NCI-H187 treated with DMSO at 0.1 percent for 48 hours (cell line): ENCODE measurements at places on chromosomes 3 and 15.

DNA sequence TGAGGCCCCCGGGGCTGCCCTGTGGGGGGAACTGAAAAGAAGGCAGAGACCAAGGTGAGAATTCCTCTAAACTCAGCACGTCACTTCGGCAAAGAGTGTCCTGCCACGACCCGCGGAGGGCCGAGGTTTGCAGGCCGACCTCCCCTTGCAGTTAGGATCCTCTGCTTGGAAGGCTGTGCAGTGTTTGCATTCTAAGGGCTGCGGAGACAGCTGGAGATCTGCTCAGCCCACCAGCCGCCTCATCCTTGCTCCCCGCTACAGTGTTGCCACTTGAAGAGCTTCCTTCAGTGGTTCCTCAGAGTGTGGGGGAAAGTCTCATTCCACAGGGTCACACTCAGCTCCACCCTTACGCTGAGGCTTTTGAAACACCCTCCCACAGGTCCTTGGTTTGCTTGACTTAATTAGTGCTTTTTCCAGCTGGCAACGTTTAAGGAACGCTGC, 10.8 kb downstream of the SLC51A start:
- no peak for DNase-seq

GRCh38 chr3:180311242-180311641, 274.5 kb upstream of the PEX5L start:
- no peak for DNase-seq

DNA sequence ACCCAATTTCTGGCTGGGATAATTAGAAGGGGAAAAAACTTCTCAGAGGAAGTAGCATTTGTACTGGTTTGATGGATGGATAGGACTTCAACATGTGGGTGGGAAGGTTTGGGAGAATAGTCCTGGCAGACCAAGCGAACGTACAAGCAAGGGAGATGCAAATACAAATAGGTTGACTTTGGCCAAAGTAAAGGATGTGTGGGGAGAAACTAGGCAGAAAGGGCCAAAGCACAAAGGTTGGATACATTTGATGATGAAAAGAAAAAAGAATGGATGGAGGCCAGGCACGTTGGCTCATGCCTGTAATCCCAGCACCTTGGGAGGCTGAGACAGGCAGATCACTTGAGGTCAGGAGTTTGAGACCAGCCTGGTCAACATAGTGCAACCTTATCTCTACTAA, 63.4 kb downstream of the ERC2 start:
- DNase-seq = no peak

DNA sequence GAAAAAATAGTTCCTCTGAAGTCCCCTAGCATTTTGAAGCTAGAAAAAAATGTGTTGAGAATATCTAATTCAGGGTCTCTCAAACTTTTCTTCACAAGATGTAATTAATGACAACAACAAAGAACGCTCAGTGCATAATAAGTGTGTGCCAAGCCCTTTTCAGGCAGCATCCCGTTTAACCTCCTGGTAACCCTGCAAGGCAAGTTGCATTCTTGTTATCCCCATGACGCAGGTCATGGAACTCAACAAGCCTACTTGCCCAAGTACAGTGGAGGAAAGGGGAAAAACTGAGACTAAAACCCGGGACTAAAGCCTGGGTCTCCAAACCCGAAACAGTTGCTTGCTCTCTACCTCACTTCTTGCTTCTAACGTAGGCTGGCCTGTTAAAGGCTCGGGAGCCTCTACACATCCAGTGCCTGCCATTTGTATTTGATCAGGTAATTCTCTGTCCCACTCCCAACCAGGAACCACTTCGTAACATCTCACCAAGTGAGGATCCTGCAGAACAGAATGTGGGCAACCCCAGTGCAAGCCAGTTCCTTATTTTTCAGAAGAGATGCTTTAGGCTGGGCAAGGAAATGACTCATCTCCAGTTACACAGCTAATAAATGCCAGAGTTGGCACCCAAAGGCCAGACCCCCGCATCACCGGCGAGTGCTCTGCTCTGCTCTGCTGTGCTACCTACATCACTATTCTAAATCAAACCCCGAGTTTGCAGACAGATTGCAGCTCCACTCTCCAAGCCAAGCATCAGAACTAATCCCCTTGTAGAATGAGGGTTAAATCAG, 28.3 kb downstream of the LMCD1 start:
- no peak for DNase-seq

GRCh38 chr3:126186271-126186670, 5.9 kb upstream of the ALDH1L1 start:
- no peak for DNase-seq

DNA sequence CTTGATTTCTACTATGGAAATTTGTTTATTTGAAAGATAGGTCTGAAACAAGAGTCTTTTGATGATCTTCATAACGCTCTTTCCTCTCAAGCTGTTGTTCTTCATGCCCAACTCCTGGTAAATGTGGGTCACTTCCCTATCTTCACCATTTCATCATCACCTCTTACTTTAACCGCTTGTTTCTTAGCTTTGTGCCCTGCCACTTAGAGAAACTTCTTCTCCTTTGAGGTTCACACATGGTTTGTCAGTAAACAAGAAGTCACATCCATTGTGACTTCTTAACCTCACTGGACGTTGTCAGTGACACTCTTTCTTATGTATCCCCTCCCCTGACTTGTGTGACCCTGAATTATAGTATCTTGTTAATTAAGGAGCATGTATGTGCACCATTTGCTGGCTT, 16.9 kb upstream of the P2RY13 start:
- DNase-seq = no peak

- no peak for DNase-seq
Measured at GRCh38 chr3:100311011-100311410, 23.5 kb upstream of the NIT2 start.

DNA sequence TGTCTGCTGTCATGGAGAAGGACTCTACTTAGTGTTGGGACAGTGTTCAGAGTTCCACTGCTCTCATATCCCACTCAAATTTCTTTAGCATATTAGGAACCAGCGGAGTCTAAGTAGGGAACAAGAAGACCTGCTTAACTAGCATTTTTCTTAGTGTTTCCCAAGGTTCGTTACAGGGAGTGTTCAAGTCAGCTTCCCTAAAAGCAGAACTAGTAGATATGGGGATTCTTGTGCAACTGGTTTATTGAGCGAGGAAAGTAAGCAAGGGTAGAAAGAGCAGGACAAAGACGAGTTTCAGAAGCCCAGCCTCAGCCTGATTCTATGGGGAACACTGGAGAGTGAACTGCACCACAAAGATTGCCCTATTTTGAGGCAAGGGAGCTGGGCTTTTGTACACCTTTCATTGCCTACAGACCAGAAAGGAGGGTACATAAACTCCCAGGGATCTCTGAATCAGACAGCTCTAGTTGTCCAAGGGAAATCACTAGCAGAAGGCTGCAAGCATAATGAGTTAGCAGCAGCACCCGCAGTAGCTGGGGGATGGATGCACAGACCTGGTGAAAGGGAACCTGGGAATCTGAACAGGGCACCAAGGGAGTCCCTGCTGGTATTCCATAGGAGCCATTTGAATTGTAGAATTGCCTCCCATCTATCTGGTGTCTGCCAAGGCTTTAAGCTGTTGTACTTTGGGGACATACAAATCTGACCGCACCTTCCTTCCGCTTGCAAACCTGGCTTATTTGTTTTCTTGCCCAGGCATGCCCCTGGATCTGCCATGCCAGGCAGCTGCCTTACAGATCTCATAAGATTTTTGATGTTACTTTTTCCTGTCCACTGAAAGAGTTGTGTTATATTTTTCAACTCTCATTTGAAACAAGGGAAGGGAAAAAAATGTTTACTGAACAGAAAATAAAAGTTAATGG, 15.1 kb downstream of the CMTM7 start:
- no peak for DNase-seq

GRCh38 chr15:91100814-91101607, 954 bp downstream of the SV2B start:
- DNase-seq = no peak

DNA sequence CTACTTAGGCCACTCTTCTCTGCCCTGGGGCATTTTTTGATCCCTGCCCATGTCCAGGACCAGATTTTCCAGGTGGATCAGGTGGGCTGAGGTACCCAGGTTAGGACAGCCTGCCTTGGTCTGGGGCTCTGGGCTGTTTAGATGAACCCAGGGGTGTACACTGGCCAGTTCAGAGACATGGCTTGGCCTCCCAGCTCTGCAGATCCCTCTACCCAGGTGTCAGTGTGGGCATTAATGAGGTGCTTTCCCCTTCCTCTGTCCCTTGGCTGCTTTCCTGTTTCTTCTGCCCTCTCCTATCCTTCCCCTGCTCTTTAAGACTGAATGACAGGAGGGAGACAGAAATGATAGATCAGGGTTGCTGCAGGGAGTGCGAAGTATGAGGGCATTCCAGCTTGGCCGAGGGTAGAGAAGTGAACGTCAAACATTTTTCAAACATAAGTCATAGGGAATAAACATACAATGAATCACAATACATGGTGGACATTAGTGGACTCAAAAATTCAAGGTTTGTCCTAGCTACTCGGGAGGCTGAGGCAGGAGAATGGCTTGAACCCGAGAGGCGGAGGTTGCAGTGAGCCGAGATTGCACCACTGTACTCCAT, 30.5 kb downstream of the RTP1 start:
- no peak for DNase-seq

GRCh38 chr15:67855842-67856241, 16.0 kb upstream of the RNU6-1 start:
- no peak for DNase-seq

GRCh38 chr15:74954515-74954914, 2.1 kb downstream of the RPP25 start:
- DNase-seq = no peak

GRCh38 chr3:66393333-66394005, 107.4 kb downstream of the LRIG1 start:
- DNase-seq = no peak

DNA sequence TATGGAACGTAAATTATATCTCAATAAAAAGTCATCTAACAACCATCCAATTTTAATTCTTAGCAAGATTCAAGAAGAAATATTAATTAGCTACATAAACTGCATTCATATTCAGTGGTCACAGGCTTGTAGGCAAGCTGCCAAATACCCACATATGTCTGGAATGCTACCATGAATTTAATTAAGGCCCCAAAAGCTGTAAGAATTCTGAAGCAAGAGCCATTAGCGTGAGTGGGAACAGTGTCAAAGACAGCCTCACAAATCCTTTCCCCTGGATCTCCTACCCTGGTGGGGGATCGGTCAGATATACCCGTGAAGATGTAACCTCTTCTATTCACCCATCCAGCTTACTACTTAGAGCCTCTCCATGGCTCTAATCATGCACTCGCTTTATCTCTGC, 40.0 kb downstream of the ATG7 start:
- DNase-seq = no peak

DNA sequence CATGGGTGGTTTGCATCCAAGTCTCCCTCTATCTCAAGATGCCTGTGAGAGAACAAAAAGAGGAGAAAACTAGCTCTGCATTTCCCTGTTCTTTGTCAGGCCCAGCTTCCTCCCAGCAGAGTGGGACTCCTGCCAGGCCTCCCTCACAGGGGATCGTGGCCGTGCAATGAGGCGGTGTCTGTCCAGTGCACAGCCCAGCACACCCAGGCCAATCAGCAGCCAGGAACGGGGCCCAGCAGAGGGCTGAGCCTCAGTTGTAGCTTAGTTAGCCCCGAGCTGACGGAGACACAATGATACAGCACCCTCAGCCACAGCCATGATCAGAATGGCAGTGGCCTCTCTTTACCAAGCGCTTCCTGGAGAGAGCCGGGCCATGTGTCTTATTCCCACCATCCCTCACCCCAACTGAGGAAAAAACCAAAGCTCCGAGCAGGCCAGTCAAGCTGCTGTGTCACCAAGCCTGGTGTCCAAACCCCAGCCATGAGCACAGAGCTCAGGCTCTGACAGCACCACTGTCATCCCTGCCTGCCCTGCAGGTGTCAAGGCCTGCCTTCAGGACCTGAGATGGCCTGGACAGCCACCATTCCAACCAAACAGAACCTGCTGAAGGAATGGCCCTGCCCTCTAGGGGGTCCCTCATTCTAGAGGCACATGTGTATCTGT, 71.1 kb downstream of the DNAJB8 start:
- DNase-seq = no peak

DNA sequence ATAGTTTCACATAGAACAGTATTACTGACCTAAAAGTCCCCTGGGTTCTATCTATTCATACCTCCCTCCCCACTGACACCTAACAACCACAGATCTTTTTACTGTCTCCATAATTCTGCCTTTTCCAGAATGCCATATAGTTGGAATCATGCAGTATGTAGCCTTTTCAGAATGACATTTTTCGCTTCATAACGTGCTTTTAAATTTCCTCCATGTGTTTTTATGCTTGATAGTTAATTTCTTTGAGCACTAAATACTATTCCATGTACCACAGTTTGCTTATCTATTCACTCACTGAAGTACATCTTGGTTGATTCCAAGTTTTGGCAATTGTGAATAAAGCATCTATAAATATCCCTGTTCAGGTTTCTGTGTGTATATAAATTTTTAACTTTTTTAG, 77.7 kb upstream of the GPR149 start:
- no peak for DNase-seq

DNA sequence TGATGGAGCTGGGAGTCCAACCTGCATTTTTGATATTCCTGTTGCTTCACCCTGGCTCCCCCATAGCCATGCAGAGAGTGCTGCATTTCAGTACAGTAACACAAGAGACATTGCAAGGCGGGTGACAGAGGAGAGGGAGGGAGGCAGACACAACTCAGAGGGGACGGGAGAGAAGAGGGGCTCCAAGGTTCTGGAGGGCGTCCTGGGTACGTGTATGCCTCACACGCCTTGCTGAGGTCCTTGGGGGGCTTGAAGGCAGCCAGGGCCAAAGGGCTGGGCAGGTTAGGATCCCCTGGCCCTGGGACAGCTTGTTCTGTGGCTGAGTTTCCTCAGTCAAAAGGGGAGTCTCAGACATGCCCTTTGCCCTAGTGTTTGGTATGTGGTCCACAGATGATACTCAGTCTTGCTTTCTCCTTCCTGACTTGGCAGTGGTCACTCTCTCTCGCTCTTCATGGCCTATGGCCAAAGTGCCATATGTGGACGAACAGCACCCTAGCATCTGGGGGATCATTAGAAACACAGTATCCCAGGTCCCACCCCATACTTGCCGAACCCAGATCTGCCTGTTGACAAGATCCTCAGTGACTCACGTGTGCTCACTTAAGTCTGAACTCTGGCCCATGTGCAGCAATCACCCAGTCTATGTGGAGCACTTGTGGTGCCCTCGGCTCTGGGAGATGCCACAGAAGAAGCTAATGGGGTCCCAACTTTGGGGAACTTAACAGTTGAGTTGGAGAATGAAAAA, 52.9 kb downstream of the FGD5 start:
- DNase-seq = no peak

- no peak for DNase-seq
Measured at GRCh38 chr3:135148398-135149020, 353.4 kb downstream of the EPHB1 start.

- DNase-seq = no peak
Measured at GRCh38 chr3:118480101-118480860, 554.4 kb downstream of the IGSF11 start.
